ENCODE measurements at places on chromosomes 5 and 9. TPM values are rescaled to one million over a fixed set of nuclear protein-coding genes. Genes with fewer than 3 reads are reported as not detected.

ALDH7A1 gene
- 29.9 TPM for polyA plus RNA-seq

ITGA2 gene
- 3.5 TPM for polyA plus RNA-seq

LCN9 gene
- not detected for polyA plus RNA-seq

UGT3A1 gene
- 0.11 TPM for polyA plus RNA-seq

QSOX2 gene
- 11.5 TPM for polyA plus RNA-seq

DMRT2 gene
- 35.2 TPM for polyA plus RNA-seq

FUBP3 gene
- polyA plus RNA-seq: 24.2 TPM

ERGIC1 gene
- 69.2 TPM for polyA plus RNA-seq

CD274 gene
- 10.9 TPM for polyA plus RNA-seq

GRAMD2B gene
- 38.4 TPM for polyA plus RNA-seq

AK8 gene
- 2.3 TPM for polyA plus RNA-seq

SLC6A3 gene
- polyA plus RNA-seq: 14.9 TPM

C9orf153 gene
- 0.16 TPM for polyA plus RNA-seq

HMMR gene
- polyA plus RNA-seq: 6.2 TPM

CAPSL gene
- 2.6 TPM for polyA plus RNA-seq

SNAPC3 gene
- polyA plus RNA-seq: 18.1 TPM

SVEP1 gene
- polyA plus RNA-seq: 0.52 TPM

HRCT1 gene
- 6.1 TPM for polyA plus RNA-seq

RECK gene
- 6.6 TPM for polyA plus RNA-seq

PCDHGA7 gene
- polyA plus RNA-seq: 0.46 TPM

PAM gene
- polyA plus RNA-seq: 76.3 TPM

AMBP gene
- polyA plus RNA-seq: 0.82 TPM

CBY3 gene
- polyA plus RNA-seq: 0.07 TPM

PCDHB10 gene
- polyA plus RNA-seq: 0.23 TPM

CRHBP gene
- polyA plus RNA-seq: 0.78 TPM
